Common myeloid progenitor, CD34-positive (primary cell): ENCODE measurements at places on chromosomes 11 and 22.

- DNase-seq, result no peak
These were observed 35.5 kb upstream of the CCDC188 start for GRCh38 chr22:20186183-20186870.

- DNase-seq, result no peak
These were observed 402.5 kb downstream of the TMEM135 start for GRCh38 chr11:87440076-87440770.

GRCh38 chr22:45804319-45804985 is 132.8 kb downstream of the ATXN10 start:
- DNase-seq, result no peak

DNA sequence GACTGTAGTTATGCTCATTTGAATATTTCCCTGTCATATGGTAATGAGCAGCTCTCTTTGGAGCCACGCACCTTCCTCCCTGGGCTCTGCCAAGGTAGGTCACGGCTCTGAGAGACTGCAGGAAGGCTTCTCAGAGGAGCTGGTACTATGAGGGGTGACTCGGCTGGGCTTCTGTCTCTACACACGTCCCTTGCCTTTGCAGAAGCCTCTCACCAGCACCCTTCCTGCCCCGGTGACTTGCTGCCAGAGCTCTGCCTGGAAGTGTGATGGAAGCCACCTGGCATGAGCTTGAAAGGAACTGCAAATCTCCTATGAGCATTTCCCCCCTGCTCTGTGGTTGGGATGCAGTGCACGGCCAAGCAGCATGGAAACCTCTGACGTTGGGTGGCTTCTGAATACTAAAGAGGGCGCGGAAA is 74.2 kb downstream of the KIRREL3 start:
- DNase-seq, result no peak

GRCh38 chr11:82939456-82939855 is 37.9 kb downstream of the DDIAS start:
- no peak for DNase-seq

- DNase-seq, result no peak
These were observed 38.1 kb downstream of the ARHGAP1 start for GRCh38 chr11:46662366-46662765.

GRCh38 chr11:79314906-79315689 is 125.7 kb downstream of the TENM4 start:
- no peak for DNase-seq

- peak; percentile 37 for DNase-seq
These were observed 110.1 kb upstream of the LUZP2 start for GRCh38 chr11:24386546-24387397.

DNA sequence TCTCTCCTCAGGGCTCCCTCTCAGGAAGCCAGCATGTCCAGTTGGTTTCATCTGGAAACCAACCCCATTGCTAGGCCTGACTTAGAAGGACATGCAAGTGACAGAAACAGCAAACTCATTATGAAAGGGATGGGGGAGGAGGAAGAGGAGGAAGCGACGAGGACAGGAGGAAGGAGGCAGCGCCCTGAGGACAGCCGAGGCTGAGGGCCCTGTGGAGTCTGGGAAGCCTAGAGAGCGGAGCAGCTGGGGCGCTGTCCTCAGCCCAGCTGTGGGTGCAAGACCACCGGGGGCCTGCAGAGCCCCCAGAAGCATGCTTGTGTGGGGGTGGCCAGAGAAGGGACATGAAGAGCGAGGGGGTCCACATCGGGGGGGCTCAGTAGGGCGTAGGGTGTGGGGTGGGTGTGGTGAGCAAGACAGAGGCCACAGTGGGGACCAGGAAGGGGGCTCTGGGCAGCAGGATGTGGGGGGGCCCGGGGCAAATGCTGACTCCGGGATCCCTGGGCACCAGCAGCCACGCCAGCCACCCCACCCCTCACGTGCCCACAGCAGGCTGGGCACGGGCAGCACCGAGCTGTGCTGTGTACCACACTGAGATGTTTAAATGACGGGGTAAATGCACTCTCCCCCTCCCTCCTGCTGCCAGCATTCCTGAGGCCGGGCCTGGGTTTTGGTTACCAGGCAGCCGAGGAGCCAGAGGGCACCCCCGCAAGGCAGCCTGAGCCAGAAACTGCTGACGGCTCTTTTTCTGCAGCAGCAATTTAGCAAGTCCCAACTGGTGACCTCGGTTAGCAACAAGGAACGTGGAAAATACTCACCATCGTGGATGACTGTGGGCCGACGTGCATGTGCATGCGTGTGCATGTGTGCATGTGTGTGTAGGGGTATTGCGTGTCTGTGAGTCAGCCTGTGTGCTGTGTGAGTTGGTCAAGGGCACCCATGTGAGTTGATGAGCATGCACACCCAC is 82.7 kb upstream of the LINC01488 start:
- no peak for DNase-seq

DNA sequence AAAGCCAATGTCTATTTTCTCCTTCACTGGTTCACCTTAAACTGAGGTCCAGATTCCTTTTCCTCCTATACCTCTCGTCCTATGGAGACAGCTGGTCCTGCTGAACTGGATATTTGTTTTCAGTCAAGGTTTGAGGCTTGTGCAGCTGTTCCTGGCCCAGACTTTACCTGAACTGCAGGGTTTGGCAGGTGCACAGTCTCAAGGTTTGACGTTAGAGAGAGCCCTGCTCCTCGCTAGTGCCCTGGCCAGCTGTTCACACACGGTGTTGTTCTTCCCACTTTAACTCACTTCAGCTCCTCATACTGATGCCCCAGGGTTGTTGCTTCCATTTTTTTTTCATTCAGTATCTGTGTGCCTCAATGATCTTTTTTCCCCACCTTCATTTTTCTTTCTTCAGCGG is 74.0 kb upstream of the TTC12 start:
- no peak for DNase-seq

DNA sequence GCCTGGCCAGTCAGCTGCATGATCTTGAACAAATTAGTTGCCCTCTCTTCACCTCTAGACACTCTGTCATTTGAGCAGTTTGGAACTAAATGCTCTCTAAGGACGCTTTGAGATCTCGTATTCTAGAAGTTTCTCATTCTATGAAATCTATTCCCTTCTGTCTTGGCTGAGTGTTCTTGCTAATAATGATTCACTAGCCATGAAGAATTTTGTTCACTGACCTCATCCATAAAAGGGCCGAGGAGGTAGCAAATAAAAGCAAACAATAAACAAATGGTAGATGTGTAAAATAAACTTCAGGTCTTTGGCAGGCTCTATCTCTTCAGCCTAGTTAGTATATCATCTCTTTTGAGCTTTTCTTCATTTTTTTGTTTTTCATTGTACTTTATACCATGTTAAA is 76.6 kb downstream of the USP35 start:
- DNase-seq, result no peak

DNA sequence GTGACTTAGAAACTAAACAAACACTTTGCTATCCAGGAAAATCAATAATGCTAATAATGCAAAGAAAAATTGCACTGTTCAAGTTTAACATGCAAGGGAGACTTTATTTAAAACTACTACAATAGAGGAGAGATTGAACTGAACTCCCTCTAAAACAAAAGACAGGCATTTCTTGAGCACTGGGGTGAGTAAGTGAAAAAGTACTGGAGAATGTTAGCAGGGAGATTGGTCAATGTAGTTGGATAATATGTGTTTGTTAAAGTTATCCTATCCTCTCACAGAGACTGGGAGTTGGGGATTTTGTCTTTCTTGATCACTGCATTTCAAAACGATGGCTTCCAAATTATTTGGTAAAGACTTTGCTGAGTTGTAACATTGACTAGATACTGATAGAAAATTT is 77.6 kb downstream of the LUZP2 start:
- DNase-seq, result no peak

DNA sequence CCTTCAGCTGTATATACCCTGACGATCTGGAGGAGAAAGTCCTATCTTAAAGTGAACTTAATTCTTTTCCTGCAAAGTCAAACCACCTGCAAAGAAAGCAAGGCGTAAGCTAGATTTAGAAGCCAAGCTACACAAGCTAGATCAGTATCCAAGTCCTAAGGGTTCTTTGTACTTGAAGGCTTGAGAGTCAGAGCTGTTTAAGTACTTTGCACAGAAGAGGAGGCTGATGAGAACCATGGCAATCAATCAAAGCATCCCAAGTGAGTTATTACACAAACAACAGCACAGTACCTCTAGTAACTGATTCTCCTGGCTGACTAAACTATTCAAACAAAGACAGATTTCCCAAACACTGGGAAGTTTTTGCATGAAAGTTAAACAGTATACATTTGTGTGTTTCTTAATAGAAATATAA is 1.9 kb downstream of the CDON start:
- no peak for DNase-seq

GRCh38 chr11:34432822-34433221 is 5.9 kb upstream of the CAT start:
- no peak for DNase-seq

- DNase-seq, result no peak
These were observed 62.5 kb upstream of the PPARA start for GRCh38 chr22:46087816-46088277.

DNA sequence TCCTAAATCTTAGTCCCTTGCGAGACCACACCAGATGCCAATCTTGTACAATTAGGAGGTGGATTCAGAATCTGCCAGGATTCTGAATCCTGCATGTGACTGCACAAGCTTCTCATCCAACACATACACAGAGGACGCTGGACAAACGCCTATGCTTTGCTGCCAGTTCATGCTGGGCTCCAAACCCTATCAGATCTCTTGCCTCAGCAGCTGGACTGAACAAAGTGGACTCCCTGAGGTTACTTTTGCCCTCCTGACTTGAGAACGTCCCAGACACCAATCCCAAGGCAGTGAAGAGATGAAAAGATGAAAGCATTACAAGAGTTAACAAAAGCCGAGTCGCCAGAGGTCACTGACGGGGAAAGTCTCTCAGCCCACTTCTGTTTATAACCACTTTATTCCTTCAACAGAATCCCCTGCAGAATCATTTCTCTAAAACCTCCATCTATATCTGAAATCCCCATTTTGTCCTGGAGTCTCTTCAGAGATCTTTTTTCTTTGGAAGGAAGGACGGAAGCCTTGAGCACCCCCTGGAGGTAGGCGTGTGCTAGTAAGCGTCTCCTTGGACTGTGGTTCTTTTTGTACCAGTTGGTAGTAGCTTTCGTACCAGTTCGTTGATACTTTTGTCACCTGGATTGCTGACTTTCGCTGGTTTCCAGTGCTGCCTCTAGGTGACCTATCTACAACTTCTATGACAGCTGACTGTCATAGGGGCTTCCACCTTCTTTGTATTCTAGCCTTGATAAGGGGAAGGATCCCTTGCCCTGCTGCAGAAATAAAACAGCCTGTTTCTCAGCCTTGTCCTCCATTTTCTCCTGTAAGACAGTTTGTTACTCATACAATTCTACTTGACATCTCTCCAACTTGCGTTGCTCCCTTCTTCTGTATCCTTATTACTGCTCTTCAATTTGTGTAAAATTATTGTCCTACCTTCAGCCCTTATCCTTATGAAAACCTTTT is 26.1 kb upstream of the EED start:
- DNase-seq, result peak; percentile 81

- DNase-seq, result no peak
These were observed at the start of gene MB for GRCh38 chr22:35617137-35617755. Gene MB, minus strand, starts transcription at chr22:35617329. Its CDS starts 72 bp downstream, at chr22:35617257.

- DNase-seq, result peak; percentile 51
These were observed 529.5 kb downstream of the SOX6 start for GRCh38 chr11:15826826-15827225.

DNA sequence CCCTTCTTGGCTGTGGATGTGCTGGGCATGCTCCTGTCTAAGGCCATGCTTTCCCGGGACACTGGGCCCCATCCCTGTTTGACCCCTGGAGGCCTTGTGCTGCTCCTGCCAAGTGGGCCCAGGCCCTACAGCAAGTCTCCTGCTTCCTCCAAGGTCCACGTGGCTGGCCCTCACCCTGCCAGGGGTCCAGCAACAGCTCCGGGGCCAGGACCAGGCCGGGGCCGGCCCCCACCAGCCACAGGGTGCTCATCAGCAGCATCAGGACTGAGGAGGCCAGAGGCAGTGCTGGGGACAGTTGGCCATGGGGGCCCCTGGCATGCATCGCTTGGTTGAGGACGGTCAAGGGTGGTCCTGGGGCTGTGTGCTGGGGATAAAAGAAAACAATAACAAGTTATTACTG is 2.5 kb downstream of the RHBDD3 start:
- DNase-seq, result no peak
